Stimulated activated CD4-positive, alpha-beta T cell treated with anti-CD3 and anti-CD28 coated beads, Interleukin-12 subunit alpha, Interleukin-12 subunit beta, amount 100 ng/mL, for 4 hours (primary cell): ENCODE measurements at places on chromosomes 2 and 18.

DNA sequence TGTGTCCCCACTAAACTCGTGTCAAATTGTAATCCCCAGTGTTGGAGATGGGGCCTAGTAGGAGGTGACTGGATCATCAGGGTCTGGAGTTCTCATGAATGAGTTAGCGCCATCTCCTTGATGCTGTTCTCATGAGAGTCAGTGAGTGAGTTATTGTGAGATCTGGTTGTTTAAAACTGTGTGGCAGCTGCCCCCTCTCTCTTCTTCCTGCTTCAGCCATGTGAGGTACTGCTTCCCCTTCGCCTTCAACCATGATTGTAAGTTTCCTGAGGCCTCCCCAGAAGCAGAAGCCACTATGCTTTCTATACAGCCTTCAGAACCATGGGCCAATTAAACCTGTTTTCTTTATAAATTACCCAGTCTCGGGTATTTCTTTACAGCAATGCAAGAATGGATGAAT lies 50.4 kb downstream of the AP1S3 start:
- no peak for DNase-seq

DNA sequence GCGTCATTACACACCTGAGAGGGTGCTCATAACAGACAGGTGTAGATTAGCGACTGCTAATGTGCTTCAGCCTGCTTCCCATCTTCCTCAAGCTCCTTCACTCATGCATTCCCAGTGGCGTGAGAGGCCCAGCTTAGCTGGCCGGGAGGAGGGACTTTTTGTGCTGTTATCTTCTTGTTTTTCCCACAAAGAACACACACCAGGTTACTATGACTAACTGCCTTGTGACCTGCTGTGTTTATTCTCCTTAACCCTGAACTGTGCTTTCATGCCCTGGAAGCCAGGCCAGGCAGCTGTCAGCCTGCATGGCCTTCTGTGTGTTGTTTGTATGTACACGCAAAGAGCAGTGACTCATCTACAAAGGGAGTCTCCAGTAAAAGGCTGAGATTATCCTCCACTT lies 143.8 kb downstream of the PIEZO2 start:
- DNase-seq: no peak

DNA sequence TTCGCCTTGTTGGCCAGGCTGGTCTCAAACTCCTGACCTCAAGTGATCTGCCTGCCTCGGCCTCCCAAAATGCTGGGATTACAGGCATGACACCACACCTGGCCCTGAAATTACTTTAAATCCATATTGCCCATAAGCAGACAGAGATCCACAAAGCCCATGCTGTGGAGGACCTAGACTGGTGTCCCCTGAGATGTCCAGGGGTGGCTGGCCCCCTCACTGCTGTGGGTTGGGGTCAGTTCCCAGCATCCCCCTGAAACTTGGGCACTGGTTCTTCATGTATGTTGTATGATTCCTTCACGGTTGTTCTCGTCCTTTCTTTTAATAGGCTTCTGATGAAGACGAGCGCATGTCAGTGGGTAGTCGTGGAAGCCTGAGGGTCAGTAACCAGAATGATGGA lies 78.1 kb upstream of the RBM44 start:
- no peak for DNase-seq

DNA sequence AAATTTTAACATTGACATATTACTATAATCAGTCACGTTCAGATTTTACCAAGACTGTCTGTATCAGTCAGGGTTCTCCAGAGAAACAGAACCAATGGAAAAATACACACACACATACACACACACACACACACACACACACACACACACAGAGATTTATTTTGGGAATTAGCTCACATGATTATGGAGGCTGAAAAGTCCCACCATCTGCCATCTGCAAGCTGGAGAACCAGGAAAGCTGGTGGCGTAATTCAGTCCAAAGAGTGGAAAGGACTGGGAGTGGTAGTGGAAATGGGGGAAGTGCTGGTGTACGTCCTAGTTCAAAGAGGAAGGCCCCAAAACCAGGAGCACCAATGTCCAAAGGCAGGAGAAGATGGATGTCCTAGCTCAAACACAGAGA lies 166.4 kb downstream of the AKAIN1 start:
- DNase-seq: no peak

DNA sequence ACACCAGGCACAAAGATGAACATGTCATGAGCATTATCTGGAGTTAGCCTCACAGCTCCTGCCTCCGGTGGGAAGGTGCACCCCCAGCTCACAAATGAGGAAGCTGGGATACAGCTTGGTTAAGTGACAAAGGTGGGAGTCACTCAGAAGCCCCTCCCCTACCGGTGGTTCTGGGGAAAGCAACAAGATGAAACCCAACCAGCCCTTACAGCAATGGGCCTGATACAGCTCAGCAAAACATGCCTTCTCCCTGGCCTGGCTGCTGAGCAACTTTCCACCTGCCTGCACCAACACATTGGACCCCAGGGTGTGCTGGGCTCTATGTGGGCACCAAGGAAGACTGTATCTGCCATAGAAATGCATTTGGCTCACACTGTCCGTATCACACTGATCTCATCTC lies 113.2 kb downstream of the GYPC start:
- DNase-seq: no peak

DNA sequence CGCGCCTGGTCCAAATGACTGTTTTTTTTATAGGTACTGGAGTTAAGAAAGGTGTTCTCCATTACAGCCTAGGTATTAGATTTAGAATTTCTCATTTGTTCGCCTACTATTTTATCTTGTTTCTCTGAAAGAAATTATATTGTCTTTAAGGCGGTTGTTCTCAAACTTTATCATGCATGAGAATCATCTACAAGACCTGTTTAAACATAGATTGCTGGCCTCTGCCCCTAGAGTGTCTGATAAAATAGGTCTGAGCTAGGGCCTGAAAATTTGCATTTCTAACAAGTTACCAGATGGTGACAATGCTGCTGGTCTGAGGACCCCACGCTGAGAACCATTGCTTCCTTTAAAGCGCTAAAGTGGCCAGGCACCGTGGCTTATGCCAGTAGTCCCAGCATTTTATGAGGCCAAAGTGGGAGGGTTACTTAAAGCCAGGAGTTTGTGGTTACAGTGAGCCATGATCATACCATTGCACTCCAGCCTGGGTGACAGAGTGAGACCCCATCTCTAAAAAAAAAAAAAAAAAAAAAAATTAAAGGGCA lies 34.0 kb upstream of the RNF138 start:
- DNase-seq: no peak

- DNase-seq: no peak
Measured at GRCh38 chr2:212173756-212174510, 364.7 kb downstream of the ERBB4 start.

GRCh38 chr2:187499941-187500532 lies 52.0 kb upstream of the CALCRL start:
- peak; percentile 23 for DNase-seq

DNA sequence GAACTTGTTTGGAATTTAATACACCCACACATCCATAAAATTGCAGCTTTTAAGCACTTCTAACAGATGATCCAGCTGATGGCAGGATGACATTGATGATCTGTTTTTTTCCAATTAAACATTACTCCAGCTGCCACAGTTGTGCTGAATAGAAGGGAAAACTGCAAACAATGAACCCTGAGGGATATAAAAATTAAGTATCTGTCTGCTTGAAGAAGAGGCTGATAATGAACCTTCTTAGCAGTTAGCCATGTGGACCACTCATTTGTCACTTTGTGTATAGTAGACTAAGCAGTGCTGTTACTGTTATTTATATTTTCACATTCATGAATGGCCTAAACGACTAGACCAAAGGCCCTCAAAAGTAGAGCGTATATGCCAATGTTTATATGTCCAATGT lies 1201.0 kb upstream of the LRRTM1 start:
- no peak for DNase-seq

- DNase-seq: no peak
Measured at GRCh38 chr2:196651387-196652094, 12.0 kb downstream of the CCDC150 start.

- no peak for DNase-seq
Measured at GRCh38 chr2:8831516-8831915, 5.9 kb downstream of the KIDINS220 start.

- no peak for DNase-seq
Measured at GRCh38 chr2:84137034-84137433, 322.0 kb downstream of the SUCLG1 start.

DNA sequence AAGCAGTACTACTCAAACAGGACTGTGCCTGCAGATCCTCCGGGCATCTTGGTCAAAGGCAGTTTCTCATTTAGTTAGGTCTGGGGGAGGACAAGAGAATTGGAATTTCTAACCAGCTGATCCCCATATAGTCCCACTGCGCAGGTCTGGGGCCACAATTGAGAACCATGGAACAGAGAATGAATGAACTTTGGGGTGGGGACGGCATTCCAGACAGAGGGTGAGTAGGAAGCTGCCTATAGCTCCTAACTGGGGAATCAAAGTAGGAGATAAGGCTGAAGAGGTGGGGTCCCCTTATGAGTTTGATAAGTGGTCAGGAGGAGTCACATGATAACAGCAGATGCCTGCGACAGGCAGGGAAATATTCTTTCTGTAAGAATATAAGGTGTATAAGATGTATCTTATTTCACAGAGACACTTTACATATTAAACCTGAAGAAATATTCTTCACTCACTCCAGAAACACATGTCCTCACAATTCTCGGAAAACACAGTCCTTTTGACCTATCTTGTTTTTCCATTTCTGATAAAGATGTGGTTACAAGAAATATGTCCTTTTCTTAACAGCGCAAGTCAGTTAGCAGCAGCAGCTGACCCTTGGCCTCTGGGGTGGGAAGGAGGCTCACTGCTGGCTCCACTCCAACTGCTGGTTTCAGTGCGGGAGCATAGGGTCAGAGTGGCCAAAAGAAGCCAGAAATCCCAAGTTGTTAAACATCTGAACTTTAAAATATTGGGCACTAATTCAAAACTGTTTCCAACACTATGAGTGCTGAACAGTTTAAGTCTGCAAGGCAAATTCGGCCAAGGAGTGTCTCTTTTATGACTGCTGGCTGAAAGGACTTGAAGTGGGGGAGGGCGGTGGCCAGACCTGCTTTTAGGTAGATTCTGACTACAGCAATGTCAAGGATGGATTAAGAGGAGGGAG lies 12.6 kb upstream of the TMEM214 start:
- no peak for DNase-seq

DNA sequence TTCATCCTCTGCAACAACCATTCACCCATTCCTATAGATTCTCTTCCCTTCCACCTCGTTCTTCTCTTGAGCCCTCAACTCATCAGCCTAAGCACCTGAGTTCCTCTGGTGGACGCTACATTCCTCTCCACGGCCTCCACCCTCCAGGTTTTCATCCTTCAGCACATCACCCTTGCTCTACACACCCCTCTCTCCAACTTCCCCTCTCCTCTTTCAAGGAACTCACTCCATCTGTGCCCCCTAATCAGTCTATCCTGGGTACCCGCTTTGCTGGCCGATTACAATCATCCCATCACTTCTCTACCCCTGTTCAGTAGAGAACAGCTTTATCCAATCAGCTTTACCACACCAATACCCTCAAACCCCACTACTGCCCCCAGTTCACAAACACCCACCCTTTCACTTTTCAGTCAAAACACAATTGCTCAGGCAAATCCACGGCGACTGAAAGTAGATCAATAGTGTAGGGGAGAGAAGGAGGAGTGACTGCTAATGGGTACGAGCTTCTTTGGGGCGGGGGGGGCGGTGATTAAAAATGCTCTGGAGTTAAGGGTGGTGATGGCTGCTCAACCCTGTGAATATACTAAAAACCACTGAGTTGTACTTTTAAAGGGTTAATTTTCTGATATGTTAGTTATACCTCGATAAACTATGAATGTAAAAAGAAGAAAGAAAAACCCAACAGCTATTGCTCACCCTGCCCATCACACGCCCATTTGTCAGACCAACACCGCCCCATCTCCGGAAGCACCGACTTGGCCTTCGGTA lies 857 bp downstream of the DYM start:
- DNase-seq: peak; percentile 16

GRCh38 chr2:65654496-65654895 lies 222.1 kb upstream of the SPRED2 start:
- no peak for DNase-seq

- no peak for DNase-seq
Measured at GRCh38 chr2:190512539-190513095, 21.9 kb downstream of the NEMP2 start.
